Activated T-cell treated with anti-CD3 and anti-CD28 coated beads, Interleukin-2, amount 50 U/mL, for 4 hours (primary cell): ENCODE measurements at places on chromosomes 3 and 15.

DNA sequence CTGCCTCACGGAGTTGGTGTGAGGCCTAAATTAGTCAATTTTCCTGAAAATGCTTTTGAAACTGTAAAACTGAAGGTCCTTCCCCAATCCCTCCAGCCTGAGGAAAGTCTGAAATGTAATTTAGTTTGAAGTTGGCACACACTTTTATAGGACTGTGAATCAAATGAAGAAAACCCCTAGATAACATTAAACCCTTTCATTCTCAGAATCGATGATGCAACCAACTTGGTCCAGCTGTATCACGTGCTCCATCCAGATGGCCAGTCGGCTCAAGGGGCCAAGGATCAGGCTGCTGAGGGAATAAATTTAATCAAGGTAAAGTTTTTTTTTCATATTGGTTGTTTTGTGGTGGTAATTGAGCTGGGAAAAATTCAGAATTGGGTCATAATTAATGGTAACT, 11.7 kb downstream of the MRPS22 start:
- no peak for DNase-seq

DNA sequence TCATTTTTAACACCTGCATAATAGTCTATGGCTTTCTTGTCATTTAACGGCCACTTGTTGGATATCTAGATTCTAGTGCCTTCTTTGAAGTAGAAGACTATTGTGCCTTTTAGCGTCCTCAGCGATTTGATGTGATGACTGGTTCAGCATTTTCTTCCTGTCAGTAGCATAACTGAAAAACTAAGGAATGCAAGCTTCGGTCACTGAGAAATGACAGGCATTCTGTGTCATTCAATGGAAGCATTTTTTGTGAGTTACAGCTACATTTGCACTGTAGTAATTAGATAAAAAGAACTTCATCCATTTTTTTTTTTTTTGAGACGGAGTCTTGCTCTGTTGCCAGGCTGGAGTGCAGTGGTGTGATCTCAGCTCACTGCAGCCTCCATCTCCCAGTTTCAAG, 10.3 kb downstream of the NEK11 start:
- DNase-seq, result no peak

- no peak for DNase-seq
Measured at GRCh38 chr3:53740956-53741355, 105.3 kb downstream of the CHDH start.

- DNase-seq, result no peak
Measured at GRCh38 chr3:123503203-123503602, 54.3 kb upstream of the ADCY5 start.

DNA sequence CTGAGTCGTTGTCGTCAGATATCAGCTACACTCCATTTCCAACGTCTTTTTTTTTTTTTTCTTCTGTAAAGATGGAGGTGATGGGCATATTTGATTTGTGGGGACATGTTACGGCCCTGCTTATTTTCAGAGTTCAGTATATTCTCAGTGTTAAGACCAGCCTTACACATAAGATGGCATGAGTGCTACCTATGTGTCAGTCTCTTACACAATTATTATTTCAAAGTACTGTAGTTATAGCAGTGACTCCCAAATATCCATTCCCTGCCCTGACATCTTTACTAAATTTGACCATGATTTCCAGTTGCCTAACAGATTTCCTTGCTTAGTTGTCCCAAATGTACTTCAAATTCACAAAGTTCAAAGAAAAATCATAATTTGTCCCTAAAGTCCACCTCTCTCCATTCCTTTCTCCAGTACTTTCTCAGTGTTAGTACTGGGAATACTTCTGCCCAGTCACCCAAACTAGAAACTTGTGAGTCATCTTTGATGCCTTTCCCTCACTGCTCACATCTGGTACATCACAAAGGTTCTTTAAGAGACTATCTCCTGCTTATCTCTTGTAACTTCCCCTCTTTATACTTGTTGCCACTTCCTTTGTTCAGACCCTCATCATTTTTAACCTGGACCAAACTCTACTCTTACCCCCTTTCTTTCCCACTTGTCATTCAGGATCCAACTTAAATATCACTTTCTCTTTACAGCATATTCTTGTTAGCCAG, 67.0 kb downstream of the ZNF609 start:
- DNase-seq, result no peak

DNA sequence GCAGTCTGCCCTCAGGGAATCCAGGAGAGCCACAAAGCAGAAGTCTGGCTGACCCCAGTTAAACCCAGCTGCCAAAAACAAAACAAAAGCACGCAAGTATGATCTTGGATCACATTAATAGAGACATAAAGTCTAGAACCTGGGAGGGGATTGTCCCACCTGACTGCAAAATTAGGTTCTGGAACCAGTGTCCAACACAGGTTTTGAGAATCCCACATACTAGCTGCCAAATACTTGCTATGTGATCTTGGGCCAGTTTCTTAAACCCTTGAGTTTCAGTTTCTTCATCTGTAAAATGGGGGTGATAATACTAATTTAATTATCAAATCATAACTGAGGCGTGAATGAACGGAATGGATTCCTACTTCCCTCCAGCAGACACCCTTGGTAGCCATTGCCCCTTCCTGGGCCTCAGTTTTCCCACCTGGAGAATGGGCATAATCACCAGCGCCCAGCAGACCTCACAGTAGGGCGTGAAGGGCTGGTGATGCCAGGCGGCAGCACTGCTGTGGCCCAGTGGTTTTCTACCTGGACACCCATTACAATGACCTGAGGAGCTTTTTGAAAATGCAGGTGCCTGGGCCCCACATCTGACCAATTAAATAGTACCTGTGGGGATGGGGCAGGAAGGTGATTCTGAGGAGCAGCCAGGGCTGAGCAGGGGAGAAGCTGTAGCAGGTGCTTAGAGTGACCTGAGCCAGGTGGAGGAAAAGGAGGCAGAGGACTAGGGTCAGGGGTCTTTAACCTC, 32.2 kb downstream of the GRIP2 start:
- DNase-seq, result no peak

DNA sequence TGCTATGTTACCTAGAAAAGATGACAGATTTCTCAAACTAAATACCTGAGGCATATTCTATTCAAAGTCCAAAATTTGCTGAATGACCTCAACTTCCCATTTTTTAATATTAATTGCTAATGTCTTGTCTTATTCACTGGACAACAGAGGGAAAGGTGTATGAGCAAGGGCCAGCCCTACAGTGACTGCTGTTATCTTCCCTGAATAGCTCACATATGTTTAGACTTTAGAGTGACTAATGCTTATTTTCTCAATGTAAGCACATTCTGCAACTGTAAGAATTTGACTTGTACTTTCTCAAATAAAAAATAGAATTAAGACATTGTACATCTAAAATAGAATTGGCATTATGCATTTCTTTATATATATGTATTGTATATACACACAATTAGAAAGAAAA, 26.5 kb upstream of the AADACL2 start:
- no peak for DNase-seq

DNA sequence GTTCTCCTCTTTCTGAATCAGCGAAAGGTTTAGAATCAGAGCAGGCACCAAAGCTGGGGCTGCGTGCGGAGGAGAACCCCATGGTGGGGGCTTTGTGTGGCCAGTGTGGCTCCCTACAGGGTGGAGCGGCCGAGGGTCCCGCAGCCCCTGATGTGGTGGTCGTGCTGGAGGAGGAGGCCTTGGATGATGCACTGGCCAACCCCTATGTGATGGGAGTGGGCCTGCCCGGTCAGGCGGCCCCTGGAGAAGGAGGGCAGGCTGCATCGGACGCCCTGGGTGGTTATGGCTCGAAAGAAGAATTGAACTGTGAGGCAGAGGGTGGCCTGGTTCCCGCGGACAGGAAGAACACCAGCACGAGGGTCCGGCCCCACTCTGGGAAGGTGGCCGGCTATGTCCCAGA, 1.4 kb downstream of the FGD5 start:
- no peak for DNase-seq

- DNase-seq, result no peak
Measured at GRCh38 chr15:65908876-65909275, 39.6 kb downstream of the RAB11A start.

GRCh38 chr3:115834068-115834467, 210.8 kb downstream of the GAP43 start:
- no peak for DNase-seq

GRCh38 chr15:48945386-48945785, 18.3 kb downstream of the SHC4 start:
- DNase-seq, result no peak

DNA sequence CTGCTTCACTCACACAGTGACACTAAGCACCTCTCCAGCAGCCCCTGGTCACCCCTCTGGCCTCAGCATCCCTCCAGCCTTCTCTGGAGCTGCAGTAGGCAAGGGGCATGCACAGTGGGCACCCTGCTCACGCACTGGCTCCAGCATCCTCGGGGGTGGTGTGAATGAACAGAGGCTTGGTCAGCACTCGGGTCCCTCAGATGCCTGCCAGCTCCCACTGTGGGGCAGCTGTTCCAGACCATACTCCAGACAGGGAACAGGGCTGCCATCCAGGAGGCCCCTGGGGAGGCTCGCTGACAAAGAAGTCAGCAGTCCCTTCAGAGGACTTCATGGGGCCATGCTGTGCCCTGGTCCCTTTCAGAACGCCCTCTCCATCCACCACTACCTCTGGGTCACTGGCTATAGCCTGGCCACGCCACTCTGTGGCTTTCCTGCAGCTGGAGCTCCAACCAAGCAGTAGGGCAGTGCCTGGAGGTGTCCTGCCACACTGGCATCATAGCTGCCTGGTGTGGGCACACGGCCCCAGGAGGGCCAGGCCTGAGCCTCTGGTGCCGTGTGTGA, 26.3 kb downstream of the ALS2CL start:
- no peak for DNase-seq

DNA sequence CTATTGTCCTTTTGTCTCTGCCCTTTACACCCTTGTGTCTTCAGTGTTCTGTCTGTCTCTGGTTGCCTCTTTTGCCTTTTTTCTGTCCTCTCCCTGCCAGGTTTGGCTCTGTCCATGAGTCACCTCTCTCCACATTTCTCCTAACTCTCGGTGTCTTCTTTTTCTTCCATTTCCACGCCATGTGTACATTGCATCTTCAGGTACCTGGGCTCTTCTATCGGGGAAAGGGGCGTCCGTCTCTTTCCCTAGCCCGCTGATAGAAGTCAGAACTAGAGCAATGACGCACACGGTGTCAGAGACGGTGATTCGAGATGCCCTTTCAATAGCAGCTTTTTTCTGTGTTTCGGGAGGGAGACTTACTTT, 641 bp downstream of the OPA1 start:
- DNase-seq, result peak; percentile 17

- no peak for DNase-seq
Measured at GRCh38 chr3:8767256-8767666, 2.2 kb downstream of the OXTR start.

- DNase-seq, result no peak
Measured at GRCh38 chr3:124463234-124463633, 267.0 kb upstream of the UMPS start.

DNA sequence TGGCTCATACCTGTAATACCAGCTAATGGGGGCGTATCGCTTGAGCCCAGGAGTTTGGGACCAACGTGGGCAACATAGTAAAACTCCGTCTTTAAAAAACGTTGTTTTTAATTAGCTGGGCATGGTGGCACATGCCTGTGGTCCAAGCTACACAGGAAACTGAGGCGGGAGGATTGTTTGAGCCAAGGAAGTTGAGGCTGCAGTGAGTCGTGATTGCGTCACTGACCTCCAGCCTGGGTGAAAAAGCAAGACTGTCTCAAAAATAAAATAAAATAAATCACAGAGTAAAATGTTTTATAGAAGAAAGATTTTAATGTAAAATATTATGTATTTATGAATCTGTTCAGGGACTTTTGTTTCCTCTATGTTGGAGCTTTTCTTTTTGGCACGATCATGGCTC, 15.3 kb upstream of the STRIT1 start:
- no peak for DNase-seq

DNA sequence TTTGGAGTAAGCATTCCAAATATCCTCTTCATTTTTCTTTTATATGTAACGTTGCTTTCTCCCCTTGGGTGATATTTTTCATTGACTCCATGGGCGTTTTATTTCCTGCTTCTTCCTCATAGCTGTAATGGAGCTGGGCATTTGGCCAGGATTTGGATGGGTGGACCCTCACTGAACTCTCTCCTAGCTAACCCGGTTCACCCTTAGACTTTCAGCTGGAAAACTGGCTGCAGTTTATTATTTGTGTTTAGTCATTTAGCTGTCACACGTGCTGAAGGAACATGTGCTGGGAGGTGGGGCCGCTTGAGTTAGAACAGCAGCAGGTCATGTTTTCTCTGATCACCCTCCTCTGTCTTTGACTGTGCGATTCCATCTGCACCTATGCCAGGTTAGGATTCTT, 407.6 kb downstream of the ZIC1 start:
- DNase-seq, result no peak

- DNase-seq, result no peak
Measured at GRCh38 chr3:14324224-14324944, 78.0 kb upstream of the SLC6A6 start.

GRCh38 chr3:14206548-14207177, 28.0 kb downstream of the LSM3 start:
- DNase-seq, result no peak

DNA sequence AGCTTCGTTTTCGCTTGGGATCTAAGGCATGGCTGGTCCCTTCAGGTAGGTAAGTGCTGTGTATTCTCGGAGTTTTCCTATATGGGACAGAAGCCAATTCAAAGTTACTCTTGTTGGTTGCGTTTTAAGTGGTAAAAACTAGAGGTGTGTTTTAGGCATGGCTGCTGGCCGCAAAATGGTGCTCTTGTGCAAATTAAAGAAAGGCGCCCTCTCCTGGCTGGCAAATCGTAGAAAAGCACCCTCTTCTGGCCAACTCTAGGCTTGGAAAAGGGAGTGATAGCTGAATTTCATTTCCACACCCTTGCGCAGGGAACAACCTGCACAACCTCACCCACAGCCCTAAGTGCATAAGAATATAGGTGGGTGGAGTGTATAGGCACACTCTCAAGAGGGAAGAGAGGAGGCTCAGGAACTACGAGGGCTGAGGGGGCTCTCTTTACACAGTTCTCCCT, 23.5 kb downstream of the DRD3 start:
- DNase-seq, result peak; percentile 15

- no peak for DNase-seq
Measured at GRCh38 chr3:44340058-44340395, 1.5 kb downstream of the TCAIM start.

GRCh38 chr3:48739955-48740823, 23.2 kb upstream of the IP6K2 start:
- DNase-seq, result peak; percentile 36

- DNase-seq, result no peak
Measured at GRCh38 chr3:178260887-178261565, 275.2 kb upstream of the KCNMB2 start.

GRCh38 chr3:16866571-16866970, 18.2 kb upstream of the PLCL2 start:
- no peak for DNase-seq

- no peak for DNase-seq
Measured at GRCh38 chr3:130345487-130346079, at the start of gene COL6A5. TSS of gene COL6A5 (plus strand) at chr3:130345672. CDS start at chr3:130373639, 27,967 bp downstream.

DNA sequence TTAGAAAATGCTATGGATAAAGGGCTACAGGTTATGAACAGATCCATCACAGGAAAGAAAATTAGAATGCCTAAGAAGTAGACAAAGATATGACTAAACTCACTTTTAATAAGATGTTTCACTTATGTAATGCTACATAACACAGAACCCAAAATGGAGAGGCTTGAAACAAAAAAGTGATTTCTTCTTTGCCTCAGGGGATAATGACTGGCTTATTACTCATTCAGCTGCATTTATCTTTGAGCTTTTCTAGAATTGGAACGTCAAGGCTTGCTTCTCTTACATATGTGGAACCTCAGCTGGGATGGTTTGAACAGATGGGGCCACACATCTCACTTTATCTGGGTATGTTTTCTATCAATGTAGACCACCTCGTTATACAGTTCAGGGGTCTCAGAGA, 120.6 kb upstream of the EPHA3 start:
- DNase-seq, result no peak
